A549 treated with CORT108297 at 1 μM for 4 hours (cell line): ENCODE measurements at places on chromosomes 11 and 22. TPM values are rescaled to one million over a fixed set of nuclear protein-coding genes. Genes with fewer than 3 reads are reported as not detected.

MRE11 gene
- total RNA-seq = 12.5 to 20.3 TPM (median 15.1 TPM) in 5 replicates

MYEOV gene
- total RNA-seq = 98.5 to 119 TPM (median 112 TPM) in 5 replicates

MMP27 gene
- not detected in 5 replicates for total RNA-seq

GAL3ST1 gene
- total RNA-seq = 6.1 to 10.2 TPM (median 9.2 TPM) in 5 replicates

GALNT18 gene
- 19.1 to 22.2 TPM (median 19.7 TPM) in 5 replicates for total RNA-seq
